Chondrocyte (in vitro differentiated cells): ENCODE measurements at places on chromosomes 6 and 20. TPM values are rescaled to one million over a fixed set of nuclear protein-coding genes. Genes with fewer than 3 reads are reported as not detected.

GRCh38 chr6:14828201-14828611 is 417.7 kb upstream of the JARID2 start:
- DNase-seq: no peak

DNA sequence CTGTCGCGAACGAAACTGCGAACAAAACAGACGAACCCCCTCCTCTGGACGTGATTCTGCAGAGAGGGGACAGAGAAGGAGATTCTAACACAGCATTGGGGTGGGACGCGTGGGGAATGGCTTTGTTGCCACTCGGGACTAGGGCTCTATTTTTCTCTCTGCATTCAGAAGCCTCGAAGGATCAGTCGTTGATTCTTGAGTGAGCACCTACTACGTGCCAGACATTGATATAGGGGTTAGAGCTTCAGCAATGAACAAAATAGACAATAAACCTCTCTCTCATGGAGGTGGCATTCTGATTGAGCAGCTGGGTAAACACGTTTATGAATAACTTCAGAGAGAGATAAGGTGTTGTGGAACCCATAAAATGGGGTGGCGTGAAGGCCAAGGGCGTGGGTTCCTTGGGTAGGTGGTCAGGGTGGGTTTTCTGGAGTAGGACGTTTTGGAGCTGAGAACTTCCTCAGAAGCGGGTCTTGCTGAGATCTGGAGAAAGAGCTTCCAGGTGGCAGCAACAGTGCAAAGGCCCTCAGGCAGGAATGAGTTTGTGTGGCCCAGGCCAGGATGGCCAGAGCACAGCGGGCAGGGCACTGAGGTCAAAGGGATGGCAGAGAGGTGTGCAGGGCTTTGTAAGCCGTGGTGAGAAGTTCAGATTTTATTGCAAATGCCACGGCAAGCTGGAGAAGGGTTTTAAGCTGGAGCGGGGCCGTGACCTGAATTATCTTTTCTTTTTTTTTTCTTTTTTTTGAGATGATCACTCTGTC is 884 bp downstream of the SLC2A10 start:
- no peak for DNase-seq

Gene AFDN
- total RNA-seq: 40.5 to 48.8 TPM (median 45.8 TPM) in 3 replicates

Gene DUSP15
- 3.6 to 11.6 TPM (median 11.5 TPM) in 3 replicates for total RNA-seq

GRCh38 chr20:51423290-51423667 is 119.2 kb downstream of the NFATC2 start:
- no peak for DNase-seq

GRCh38 chr20:54026295-54027064 is 43.9 kb downstream of the BCAS1 start:
- DNase-seq: no peak

Gene GDAP1L1
- not detected in 3 replicates for total RNA-seq

Gene EYA2
- 0.23 to 0.32 TPM in 2 of 3 replicates, not detected in the other for total RNA-seq

GRCh38 chr6:119470893-119471542 is 121.5 kb upstream of the MAN1A1 start:
- DNase-seq: no peak

- peak; percentile 81 for DNase-seq
Observed at GRCh38 chr20:37390891-37391525, 45.1 kb downstream of the SRC start.

GRCh38 chr20:45998761-45999160 is 9.9 kb upstream of the MMP9 start:
- DNase-seq: peak; percentile 18

DNA sequence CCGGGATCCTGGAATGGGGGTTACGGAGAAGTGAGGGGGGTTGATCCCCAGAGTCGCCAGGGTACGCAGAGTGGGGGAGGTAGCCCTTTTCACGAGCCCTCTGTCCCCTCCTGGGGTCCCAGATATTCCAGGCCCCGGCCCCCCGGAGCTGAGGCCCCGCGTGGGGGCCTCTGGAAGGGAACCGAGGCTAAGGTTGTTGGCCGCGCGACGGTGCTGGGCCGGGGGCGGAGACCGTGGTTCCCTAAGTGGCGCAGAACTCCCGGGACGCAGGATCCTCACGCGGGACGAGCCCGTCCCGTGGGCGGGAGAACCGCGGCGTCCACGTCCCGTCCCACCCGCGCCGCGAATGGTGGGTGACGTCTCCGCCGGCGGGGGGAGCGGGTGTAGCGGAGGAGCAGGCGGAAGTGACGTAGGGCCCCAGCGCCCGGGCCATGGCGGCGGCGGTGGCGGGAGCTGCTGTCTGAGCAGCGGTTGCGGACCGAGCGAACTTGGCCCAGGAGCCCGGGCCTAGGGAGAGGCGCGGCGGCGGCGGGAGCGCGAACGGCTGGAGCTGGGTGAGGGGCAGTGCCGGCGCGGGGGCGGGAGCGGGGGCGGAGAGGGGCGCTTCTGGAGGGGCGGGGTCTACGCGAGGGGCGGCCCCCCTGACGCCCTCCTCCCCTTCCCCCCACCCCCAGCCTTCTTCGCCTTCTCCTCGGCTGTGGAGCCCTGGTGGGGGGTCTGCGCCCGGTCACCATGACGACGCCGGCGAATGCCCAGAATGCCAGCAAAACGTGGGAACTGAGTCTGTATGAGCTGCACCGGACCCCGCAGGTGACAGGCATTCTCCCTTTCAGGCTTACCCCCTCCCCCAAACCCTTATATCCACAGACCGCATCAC is at the start of gene RING1:
Gene RING1, plus strand, starts transcription at position 410 of the 877 bp plus-strand sequence. Its CDS starts 323 bp downstream, at position 733.
- no peak for DNase-seq

Gene OTOR
- not detected in 3 replicates for total RNA-seq

GRCh38 chr6:93496548-93496947 is 77.2 kb upstream of the EPHA7 start:
- DNase-seq: no peak

DNA sequence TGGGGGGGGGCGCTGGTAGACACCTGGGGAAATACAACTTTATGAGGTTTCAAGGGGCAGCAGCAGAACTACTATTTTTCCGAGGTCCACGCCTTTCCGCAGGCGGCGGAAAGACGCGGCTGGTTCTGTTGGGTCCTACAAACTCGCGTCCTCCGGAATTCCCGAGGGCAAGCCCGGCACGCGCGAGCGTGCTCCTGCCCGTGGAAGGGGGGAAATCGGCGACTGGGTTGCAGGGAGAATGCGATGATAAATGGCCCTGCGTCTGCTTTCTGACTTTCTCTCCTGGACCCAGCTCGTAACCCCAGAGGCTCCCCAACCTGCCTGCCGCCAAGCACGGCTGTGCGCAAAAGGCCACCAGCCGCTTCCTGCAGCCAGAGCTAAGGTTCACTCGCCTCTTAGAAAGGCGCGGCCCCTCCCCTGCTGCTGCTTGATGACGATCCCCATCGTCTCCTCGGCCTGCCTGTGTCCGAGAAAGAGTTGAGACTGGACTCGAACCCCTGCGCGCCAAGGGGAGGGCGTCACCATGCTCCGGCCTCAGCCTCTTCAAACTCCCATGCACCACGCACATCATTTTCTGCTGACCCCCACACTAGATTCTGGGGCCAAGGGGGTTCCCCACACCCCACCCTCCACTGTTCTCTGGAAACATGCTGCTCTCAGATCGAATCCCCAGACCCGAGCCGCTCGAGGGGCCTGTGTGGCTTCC is 6.7 kb downstream of the FOXA2 start:
- DNase-seq: no peak

Gene PRR18
- total RNA-seq: 0.36 to 0.70 TPM in 2 of 3 replicates, not detected in the other

Gene MCHR2
- total RNA-seq: not detected in 3 replicates

DNA sequence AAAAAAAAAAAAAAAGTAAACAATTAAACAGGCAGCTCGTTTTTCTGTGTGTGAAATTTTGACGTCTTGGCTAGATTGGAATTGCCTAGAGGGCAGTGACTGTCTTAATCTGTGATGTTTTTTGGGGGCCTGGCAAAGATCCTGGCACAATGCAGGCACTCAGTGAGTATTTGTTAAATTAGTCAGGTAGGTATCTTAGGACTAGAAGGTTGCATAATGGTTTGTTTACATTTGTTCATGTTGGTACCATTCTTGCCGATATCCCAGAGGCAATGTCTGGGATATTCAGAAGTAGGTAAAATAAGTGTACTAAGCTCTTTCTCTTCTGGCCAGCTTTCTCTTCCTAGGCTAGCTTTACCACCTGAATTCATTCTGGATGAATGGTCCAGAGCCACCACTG is 2.5 kb downstream of the AAR2 start:
- no peak for DNase-seq

Gene FOXQ1
- 0.15 TPM in 1 of 3 replicates, not detected in the others for total RNA-seq

DNA sequence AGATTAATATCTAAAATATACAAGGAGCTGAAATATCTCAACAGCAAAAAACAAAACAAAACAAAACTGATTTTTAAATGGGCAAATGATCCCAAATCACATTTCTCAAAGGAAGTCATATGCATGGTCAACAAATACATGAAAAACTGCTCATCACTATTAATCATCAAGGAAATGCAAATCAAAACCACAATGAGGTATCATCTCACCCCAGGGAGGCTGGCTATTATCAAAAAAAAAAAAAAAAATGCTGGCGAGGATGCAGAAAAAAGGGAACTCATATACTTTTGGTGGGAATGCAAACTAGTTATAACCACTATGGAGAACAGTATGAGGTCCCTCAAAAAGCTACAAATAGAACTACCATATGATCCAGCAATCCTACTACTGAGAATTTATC is 34.6 kb downstream of the REPS1 start:
- DNase-seq: no peak

- DNase-seq: no peak
Observed at GRCh38 chr20:31484001-31484400, 8.9 kb downstream of the REM1 start.

Gene PAX1
- not detected in 3 replicates for total RNA-seq

GRCh38 chr6:91317247-91317835 is 730.5 kb upstream of the MAP3K7 start:
- DNase-seq: no peak

GRCh38 chr6:44682987-44683779 is 295.7 kb downstream of the CDC5L start:
- DNase-seq: no peak

GRCh38 chr6:122726649-122727048 is 52.9 kb upstream of the FABP7 start:
- DNase-seq: no peak

Gene PGC
- not detected in 3 replicates for total RNA-seq

DNA sequence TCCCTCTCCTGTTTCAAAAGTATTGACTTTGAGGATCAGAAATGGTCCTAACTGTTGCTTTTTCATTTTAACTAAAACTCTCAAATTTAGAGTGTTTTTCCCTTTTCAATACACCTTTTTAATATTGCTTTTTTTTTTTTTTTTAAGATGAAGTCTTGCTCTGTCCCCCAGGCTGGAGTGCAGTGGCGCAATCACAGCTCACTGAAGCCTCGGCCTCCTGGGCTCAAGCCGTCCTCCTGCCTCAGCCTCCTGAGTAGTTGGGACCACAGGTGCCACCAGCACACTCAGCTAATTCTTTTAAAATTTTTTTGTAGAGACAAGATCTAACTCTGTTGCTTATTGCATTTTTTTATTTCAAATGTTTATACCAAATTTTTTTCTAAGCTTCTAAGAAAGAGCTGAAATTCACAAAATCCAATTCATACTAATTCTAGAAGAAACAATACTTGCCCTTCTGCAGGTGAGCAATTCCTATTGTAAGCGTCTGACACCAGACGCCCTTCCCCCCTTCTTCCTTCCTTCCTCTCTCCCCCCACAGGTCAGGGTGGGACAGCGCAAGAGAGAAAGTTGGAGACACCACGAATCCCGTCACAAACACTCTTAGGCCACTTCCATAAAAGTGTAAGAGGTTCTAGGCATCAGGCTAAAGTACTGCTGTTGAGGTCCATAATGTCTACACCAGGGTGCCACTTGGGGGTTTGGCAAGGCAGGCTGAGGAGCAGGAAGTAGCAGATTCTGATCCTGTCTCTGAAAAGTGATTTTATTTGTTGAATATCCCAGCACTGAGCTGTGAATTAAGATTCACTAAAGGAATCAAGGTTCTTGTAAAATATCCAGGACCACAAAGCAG is 12.8 kb downstream of the DLL1 start:
- DNase-seq: no peak

DNA sequence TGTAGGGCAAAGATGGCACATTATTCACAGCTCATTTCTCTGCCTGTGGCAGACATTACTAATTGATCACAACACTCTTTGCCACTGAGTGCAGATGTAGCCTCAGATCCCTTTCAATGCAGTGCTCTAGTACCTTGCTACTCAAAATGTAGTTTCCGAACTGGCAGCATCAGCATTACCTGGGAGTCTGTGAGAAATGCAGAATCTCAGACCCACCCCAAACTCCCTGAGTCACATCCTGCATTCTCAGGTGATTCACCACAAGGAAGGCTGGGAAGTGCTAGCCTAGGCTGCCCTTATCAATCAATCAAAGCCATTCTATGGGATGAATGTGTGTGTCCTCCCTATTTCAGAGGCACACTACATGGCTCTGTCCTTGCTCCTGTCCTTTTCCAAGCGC is 58.5 kb downstream of the PCNA start:
- no peak for DNase-seq
